ENCODE measurements at places on chromosomes 12 and 14.

GRCh38 chr12:57110104-57111030 is 795 bp downstream of the STAT6 start:
- peak; percentile 93 for DNase-seq

GRCh38 chr14:67977434-67978034 is 158.0 kb downstream of the RAD51B start:
- DNase-seq, result no peak

GRCh38 chr14:76736514-76736913 is 24.8 kb upstream of the VASH1 start:
- no peak for DNase-seq

DNA sequence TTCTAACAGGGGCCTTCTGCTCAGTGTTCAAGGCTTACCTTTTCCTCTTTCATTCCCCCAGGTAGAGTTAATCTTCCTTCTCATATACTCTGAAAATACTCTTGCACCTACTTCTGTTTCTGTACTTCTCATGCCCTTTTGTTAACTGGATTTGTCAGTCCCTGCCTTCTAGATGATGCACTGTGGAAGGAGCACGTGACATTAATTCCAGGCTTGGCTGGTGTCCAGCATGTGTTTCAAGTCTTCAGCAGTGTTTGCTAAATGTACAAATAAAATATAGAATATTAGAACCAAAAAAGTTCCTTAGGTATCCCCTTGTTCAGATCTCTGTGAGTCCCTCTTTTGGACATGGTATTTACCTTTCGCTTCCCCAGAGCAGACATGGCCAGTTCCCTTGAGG is 27.9 kb upstream of the EVL start:
- DNase-seq, result no peak

- DNase-seq, result peak; percentile 43
Measured at GRCh38 chr14:106506881-106507305, 980.5 kb downstream of the TMEM121 start.

GRCh38 chr12:106583242-106584103 is 669 bp downstream of the RFX4 start:
- no peak for DNase-seq

- no peak for DNase-seq
Measured at GRCh38 chr12:122062832-122063693, 15.5 kb upstream of the MLXIP start.

GRCh38 chr12:113161415-113162016 is 12.0 kb downstream of the CFAP73 start:
- no peak for DNase-seq

GRCh38 chr12:95169368-95169767 is 47.9 kb downstream of the FGD6 start:
- DNase-seq, result no peak

GRCh38 chr12:69765515-69765914 is 26.9 kb downstream of the RAB3IP start:
- no peak for DNase-seq

- DNase-seq, result no peak
Measured at GRCh38 chr12:466039-466438, 6.3 kb downstream of the B4GALNT3 start.

DNA sequence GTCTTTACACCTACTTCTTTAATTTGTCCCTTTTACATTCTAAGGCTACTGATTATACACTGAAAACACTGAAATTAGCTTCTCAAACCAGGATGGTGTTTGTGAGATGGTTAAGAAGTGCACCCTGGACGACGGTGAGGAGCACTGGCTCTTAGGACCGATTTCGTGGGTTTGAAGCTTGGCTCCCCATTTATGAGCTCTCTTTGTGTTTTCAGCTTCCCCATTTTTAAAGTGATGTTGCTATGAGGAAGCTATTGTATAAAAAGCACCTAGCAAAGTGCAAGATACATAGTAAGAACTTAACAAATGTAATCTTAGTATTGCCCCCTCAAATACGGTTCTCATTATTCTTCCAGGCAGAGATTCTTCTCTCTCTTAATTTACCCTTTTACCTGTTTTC is 4.7 kb downstream of the NFYB start:
- no peak for DNase-seq

- DNase-seq, result no peak
Measured at GRCh38 chr12:107364875-107365518, 271.6 kb upstream of the CRY1 start.

DNA sequence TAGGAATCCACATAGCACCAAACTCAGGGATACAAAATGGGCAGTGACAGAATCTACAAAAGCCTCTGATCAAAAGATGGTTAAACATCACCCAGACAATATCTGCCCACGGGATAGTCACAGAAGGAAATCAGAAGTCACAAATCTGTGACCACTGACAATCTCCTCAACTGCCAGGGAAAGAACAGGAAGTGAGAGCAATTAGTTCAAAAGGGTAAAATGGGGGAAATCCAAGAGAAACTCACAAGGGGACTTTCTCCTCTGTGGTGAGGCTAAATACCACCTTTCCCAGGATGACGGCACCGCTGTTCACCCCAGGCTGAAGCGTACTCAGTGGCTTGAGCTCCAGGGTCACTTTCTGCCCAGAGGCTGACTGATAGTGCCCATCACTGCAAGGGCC is 10.7 kb downstream of the TTC5 start:
- DNase-seq, result peak; percentile 40

GRCh38 chr14:90272523-90272922 is 16.2 kb downstream of the PSMC1 start:
- no peak for DNase-seq

GRCh38 chr14:61961369-61961768 is 199.1 kb downstream of the SNAPC1 start:
- DNase-seq, result no peak

DNA sequence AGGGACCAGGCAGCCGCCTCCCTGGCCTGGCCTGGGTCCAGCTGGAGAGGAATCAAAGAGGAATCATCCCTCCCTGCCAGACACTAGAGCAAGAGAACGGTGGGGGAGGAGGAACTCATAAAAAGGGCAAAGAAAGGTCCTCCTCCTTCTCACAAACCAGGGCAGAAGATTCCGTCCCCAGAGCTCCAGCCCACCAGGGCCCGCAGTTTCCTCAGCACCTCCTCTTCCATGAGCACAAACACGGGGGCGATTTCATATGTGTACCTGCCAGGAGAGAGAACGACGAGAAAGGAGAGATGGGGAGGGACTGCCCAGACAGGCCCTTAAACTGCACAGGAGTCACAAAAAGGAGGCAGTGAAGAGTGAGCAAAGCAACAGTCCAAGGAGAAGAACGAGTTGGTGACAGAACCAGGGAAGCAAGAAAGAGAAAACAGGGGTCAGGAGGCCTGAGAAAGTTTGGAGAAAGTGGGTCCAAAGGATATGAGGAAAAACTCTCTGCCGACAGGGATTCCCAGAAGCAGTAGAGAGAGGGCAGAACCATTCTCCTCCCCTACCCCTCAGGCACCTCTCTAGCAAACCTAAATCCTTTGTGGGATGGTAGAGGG is 8.7 kb upstream of the ZNF740 start:
- no peak for DNase-seq

GRCh38 chr14:22986508-22987054 is 4.2 kb upstream of the AJUBA start:
- DNase-seq, result peak; percentile 88

- DNase-seq, result no peak
Measured at GRCh38 chr12:93358058-93358457, 19.7 kb upstream of the NUDT4 start.

DNA sequence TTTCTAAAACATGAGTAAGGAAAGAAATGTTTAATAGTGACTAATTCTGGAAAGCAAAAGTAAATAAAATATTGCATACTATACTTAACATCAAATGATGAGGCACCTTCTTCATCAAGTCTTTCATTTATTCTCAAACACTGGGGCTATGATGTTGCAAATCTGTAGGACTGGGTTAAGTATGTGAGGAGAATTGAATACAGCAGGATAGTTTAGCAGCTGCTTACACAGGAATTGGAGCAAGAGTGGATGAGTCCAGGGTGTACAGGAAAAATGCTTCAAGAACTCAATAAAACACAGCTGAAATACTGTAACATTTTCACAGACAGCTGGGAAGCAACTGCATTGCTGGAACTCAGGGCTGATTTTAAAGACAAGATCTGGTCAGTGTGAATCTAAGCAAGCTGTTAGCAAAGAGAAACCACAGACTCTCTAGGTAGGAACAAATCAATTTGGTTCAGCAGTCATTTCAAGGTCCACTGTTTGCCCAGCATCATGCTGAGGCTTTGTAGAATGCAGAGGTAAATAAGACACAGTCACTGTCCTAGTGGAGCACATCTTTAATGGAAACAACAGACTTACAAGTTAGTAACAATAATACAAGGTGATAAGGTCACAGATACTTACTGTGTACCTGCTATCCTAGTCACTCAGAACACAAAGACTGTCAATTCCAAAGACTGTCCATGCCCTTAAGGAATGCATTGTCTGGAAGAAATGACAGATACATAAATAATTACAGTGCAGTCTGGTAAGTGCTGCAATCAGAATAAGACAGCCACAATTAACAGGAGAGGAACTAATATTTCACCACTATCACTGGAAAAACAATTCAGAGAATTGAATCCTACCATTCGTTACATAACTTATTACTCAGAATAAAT is 96.8 kb upstream of the DACT1 start:
- DNase-seq, result no peak

GRCh38 chr14:65709576-65709975 is 297.0 kb downstream of the FUT8 start:
- DNase-seq, result no peak

DNA sequence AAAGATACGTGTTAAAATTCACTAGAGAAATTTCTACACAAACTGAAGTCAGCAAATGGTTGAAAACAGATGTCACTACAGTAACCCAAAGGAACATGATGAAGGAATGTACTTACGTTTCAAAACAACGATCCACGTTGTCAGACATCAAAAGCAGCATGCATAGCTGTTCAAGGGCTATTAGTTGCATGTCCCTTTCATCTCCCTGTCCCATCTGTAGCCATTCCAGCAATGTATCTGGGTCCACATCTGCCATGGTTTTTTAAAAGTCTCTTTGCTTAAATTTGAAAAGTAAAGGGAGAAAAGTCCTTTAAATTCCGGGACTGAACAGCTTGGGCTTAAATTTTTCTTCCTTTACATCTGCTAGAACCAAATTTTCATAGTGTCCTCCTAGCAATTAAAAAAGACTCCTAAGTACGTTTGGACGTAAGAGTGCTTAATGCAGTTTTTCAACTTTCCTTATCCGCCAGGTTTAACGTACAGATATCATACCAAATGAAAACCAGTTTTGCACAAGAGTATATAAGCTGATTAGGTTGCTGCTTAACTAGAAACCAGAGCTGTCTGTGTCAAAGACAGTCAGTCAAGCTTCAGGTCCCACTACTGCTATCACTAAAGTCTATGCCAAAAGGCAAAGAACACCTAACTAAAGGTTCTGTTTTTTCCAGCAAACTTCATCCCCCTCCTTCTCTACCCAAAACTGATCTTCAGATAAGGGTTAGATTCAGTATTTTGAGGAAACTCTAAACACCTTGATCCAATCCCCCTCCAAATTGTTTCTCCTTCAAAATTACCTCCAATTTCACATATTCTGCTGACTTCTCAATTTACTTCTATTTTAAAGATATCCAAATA is 1.7 kb downstream of the HECTD1 start:
- DNase-seq, result peak; percentile 32

- DNase-seq, result no peak
Measured at GRCh38 chr12:24306001-24306400, 356.5 kb upstream of the SOX5 start.

DNA sequence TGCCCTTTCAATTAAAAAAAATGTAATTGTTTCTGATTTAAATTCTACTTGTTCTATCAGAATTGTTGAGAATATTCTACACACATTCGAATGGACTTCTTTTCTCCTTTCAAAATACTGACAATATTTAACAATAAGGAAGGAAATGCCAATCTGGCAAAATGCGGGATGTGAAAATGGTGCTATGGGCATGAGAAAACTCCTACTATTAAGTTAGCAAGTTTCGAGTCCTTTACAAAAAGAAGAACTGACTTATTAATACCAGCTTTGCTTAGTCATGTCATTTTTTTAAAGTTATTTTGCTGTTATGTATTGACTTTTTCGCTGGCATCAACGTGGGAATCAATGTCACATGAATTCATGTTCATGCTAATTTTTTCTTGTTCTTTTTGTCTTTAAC is 31.7 kb upstream of the ARL1 start:
- DNase-seq, result no peak

DNA sequence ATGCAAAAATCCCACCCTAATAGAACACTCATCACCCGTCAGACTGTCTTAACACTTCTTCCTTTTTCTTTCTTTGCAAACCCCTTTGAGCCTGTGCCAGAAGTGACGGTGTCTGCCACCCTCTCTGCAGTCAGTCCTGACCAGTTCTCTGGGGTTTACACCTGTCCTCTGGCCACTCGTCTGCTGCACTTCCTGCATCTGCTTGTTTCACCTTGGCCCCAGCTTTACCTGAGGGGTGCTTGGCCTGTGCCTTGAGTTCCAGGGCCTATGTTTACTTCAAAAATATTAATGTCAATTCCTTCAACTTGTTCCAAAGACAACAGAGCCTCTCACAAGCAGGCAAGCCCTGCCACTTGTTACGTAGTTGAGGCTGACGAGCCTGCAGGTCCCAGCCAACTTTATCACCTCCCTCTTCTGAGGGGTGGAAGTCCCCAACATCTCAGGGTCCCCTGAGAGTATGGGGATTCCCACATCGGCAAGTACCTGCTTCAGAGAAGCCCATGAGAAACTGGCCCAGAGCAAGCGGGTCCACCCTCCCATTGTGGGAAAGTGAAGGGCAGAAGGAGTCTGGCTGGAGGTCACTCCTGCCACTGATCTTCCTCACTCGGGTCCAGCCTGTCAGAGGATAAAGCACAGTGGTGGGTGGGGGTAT is 205.4 kb downstream of the DAD1 start:
- no peak for DNase-seq

DNA sequence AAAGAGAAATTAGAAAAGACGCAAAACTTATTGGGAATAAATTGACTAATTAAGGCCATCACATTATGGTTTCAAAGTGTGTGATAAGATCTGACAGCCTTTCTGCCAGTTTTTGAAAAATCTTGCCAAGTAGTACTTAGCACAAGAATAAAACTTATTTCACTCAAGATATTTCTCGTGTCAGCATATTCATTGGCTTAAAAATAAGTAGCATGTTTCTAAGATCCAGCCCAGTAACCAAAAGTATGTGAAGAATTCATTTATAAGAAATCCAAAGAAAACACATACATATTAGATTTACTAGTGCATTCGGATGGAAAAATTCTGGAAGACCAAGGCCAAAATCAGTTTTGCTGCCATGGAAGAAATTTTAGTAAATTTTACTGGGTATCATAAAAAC is 1135.0 kb downstream of the GALC start:
- no peak for DNase-seq

Measured in CD4-positive, alpha-beta T cell (primary cell).